Amygdala (tissue), 56 donors: ENCODE measurements at places on chromosomes 11 and 22.

GRCh38 chr11:64165842-64166635, at the start of gene MACROD1:
Gene MACROD1, minus strand, starts transcription at chr11:64166113. Its CDS starts 119 bp downstream, at chr11:64165994.
- DNase-seq: peak; percentile 82

GRCh38 chr11:1622086-1622485, at the start of gene KRTAP5-4:
Gene KRTAP5-4, minus strand, starts transcription at chr11:1622138. Its CDS starts 45 bp downstream, at chr11:1622093.
- no peak for DNase-seq

DNA sequence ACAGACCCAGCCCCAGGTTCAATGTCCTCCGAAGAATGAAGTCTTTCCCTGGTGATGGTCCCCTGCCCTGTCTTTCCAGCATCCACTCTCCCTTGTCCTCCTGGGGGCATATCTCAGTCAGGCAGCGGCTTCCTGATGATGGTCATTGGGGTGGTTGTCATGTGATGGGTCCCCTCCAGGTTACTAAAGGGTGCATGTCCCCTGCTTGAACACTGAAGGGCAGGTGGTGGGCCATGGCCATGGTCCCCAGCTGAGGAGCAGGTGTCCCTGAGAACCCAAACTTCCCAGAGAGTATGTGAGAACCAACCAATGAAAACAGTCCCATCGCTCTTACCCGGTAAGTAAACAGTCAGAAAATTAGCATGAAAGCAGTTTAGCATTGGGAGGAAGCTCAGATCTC, 14.1 kb downstream of the APOL1 start:
- DNase-seq: no peak

DNA sequence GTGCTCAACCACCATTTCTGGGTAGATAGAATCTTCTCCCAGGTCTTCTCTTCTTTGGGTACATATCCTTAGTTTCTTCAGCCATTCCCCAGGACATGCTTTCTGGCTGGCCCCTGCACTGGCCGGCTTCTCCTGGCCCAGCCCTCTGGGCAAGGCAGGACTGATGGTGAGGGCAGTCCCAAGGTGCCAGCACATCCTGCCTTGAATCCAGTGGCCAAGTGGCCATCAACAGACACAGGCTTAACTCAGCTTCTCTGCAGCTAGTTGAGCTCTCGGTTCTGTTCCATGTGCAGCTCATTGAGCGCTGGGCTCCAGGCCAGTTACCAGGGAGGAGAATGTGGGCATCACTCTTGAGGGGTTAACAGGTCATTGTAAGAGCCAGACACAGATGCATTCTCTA, 17.6 kb downstream of the SMIM38 start:
- no peak for DNase-seq

GRCh38 chr11:2574043-2574552, 125.7 kb downstream of the KCNQ1OT1 start:
- no peak for DNase-seq

- no peak for DNase-seq
Observed at GRCh38 chr11:123580137-123580536, 74.3 kb downstream of the SCN3B start.

DNA sequence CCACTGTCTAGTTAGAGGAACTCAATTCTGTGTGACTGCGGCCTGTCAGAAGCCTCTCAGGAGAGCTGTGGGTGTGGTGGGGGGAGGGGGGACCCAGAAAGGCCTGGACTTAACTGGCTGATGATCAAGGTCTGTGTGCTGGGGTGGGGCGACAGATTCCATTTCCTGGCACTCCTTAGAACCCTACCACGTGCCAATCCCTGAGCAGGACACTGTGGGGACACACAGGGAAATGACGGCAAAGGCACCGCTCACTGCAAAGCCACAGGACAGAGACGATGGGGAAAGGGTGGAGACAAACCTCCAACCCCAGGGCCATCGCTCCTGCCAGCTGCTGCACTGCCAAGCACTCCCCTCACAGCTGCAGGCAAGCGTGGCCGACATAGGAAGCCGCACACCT, 58.4 kb upstream of the BID start:
- DNase-seq: no peak

- DNase-seq: no peak
Observed at GRCh38 chr11:44711113-44711786, 15.5 kb upstream of the TSPAN18 start.

DNA sequence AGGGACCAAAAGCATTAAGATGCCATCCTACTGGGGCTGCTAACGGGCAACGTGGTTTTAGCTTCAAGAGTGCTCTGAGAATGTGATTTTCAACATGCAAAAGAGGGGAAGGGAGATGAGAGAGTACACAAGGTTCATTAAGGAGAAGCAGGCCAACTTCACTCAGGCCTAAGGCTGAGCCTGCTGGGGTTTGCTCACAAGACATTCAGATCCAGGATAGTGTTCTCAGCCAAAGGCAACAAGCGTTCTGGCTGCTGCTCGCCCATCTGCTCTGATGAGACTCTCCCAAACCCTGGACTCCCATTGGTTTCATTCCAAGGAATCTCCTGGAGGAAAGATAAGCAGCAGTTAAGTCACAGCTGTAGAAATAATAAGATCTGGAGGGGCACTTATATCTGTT, 23.6 kb upstream of the UPB1 start:
- no peak for DNase-seq
